ENCODE measurements at places on chromosomes 2 and 18.

DNA sequence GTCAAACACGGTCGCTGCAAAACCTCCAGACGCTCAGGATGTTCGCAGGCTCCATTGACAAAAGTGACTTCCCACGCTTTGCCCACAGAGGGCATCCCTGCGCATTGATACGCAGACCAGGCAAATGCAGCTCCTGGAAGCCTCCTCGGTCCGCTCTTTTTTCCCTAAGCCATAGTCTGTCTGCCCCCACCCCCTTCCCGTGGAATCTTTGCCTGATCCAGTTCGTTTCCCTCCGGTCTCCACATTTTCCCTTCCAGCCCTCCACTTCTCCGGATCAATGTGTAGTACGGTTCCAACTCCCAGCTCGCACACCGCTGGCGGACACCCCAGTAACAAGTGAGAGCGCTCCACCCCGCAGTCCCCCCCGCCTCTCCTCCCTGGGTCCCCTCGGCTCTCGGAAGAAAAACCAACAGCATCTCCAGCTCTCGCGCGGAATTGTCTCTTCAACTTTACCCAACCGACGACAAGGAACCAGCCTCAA, at the start of gene DCC:
TSS of gene DCC (plus strand) at position 307 of the 481 bp plus-strand sequence. CDS start 591 bp downstream, outside the sequence.
- DNase-seq: no peak

DNA sequence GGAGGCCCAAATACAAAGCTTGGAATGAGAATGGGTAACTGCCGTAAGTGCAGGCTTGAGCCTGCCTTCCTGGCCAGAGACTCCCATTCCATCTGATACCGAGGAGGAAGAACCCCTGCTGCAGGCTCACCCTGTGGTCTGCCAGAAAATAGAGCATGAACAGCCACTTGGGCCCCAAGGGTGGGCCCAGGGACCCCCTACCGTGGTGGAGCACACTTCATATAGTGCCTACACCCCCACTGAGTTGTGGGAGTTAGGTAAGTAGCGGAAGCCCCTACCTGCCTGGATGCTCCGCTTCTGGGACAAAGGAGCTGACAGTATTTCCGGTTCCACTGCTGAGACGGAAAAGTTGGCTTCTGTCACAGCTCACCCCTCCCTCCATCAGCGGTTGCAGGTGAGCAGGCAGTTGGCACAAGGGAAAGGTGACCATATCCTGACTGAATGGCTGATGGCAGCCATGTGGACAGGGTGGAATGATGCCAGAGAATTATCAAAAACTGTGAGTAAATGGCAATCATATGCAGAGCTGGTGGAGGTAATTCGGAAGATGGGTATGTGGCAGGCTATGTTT, 11.5 kb upstream of the C2orf42 start:
- no peak for DNase-seq

- DNase-seq: no peak
Observed at GRCh38 chr2:67389286-67389685, 7.8 kb upstream of the ETAA1 start.

DNA sequence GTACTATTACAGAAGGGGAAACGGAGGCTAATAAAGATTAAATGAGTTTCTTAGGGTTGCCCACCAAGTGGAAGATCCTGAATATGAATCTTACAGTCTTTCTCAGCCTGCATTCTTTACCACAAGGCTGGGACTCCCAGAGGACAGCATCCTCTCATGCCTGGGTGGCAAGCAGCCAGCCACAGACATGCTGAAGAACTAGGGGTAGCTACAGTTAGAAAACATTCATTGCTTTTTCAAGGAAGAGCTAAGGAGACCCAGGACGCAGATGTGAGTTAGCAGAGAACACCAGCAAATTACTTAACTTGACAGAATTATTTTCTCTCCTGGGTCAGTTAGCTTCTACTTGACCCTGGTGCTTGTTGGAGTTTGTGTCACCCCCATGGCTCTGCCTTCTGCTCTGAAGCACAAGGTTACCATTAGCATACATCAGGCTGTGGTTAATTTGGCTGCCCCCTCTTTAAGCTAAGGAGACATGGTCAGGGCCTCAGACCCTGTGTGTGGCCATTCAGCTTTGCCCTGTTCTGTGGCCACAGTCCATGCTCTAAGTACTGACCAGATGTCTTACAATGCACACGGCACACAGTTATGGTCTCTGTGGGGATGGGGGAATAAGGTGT, 132.3 kb upstream of the TNP1 start:
- no peak for DNase-seq

- DNase-seq: peak; percentile 7
Observed at GRCh38 chr2:235270956-235271355, 222.9 kb upstream of the AGAP1 start.

GRCh38 chr2:181836583-181836982, 54.9 kb upstream of the ITPRID2 start:
- no peak for DNase-seq

- no peak for DNase-seq
Observed at GRCh38 chr2:135586148-135586547, 54.9 kb downstream of the R3HDM1 start.

DNA sequence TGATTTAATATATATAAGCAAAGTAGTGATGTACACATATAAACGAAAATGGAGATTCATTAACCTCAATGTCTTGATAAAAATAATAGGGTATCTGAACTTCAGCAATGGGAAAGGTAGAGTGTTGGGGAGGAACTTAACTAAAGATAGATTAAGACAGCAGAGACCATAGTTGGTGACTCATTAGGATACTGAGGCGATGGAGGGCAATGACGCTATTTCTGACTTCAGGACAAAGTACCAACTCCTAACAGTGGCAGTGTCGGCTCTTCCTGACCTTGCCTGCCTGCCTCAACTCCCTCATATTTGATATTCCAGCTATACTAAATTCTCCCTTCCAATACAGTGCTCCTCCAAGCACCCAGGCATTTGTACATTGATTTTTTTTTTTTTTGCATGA, 98.6 kb downstream of the CDH2 start:
- no peak for DNase-seq

- DNase-seq: no peak
Observed at GRCh38 chr2:73594251-73594650, 48.0 kb downstream of the NAT8 start.

GRCh38 chr2:176553685-176554100, 284.5 kb downstream of the MTX2 start:
- peak; percentile 45 for DNase-seq

- no peak for DNase-seq
Observed at GRCh38 chr2:214376618-214377285, 34.1 kb upstream of the VWC2L start.

- DNase-seq: no peak
Observed at GRCh38 chr2:20649976-20650375, 922 bp downstream of the HS1BP3 start.

DNA sequence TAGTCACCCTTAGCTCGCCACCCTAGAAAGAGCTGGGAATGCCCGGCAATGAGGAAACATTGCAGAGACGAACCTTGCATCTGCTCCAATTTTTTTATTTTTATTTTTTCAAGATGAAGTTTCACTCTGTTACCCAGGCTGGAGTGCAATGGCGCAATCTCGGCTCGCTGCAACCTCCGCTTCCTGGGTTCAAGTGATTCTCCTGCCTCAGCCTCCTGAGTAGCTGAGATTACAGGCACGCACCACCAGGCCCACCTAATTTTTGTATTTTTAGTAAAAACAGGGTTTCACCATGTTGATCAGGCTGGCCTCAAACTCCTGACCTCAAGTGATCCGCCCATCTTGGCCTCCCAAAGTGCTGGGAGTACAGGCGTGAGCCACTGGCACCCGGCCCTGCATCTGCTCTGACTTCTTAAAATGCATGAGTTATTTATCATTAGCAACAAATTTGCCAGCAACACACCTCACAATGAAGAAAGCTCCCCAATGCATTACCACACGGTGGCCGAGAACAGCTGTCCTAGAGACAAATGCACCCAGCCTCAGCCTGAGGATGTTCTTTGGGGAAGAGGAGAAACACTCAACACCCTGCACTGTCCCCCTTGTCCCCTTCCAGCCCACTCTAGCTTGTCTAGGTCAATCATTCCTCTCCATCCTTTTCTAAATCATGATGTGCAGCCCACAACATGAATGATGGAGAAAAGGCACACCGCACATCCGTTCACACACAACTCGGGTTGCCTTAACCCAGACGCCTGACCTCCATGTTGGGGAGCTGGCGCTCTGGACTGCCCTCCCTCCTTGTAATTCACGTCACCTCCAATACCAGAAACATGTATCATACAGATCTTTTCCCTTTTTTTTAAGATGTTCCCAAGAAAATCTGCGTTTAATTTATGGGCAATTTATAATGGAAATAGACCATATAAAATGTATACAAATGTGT, 46.9 kb downstream of the TTC32 start:
- no peak for DNase-seq

DNA sequence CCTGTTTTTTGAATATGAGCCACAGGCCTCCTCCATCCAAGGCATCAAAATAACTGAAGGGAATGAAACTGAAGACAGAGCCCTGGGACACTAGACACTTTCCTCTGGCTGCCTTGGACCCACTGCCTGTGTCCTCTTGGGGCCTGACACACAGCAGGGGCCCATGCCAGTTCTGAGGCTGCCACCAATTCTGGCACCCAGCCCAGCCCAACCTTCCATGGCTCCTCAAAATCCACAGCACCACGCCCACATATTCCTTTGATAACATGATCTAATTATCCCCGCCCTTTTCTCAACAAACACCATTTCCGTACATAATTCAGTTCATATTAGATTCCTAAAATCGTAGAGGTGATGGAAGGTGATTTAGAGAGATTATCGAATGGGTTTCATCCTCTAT, 64.2 kb downstream of the EMX1 start:
- no peak for DNase-seq

DNA sequence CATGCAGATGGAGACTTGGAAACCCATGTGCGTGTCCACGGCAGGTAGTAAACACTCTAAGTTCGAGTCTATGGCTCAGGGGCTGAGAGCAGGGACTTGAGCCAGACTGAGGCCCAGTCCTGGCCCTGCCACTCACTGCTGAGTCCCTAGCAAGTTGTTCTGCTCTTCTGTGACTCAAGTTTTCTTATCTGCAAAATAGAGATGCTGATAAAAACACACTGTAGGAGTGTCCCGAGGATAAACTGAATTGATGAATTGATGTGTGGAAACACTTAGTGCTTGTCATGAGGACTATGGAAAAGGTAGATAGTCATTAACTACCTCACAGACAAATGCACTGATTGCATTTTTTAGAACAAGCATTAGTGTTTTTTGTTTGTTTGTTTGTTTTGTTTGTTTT, 73.2 kb downstream of the BOLA3 start:
- no peak for DNase-seq

DNA sequence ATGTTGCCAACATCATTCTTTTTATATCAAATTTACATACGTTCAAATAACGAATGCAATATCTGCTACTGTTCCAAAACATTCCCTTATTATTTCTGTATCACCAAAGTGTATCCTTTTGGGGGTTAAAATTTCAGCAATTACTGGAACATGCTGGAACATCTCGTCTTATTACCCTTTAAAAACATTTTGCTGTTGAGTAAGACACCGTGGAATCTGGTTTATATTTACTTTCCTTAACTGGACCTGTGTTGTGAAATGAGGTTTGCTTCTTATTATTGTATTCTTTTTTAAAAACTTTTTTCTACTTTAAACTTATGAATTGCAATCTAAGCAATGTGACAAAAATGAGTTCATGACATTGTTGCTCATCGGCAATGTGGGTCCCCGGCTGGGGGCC, 87.4 kb upstream of the PTPRM start:
- DNase-seq: no peak

DNA sequence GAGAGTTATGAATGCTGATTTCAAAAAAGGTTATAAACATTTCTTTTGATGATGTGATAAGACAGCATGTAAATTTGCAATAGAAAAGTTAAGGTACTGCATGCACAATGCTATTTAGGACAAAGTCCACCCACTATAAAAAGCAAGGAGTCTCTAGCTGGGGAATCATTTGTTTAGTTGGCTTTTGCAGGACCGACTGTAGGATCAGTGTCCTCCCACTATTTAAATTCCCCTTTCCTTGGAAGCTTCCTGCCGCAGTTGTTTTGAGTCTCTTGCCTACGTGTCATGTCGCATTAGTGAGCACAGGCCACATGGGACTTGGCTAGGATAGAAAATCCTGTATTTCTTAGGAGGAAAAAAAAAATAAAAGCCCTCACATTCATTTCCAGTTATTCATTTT, 13.1 kb downstream of the QPCT start:
- no peak for DNase-seq

- no peak for DNase-seq
Observed at GRCh38 chr2:100214265-100214971, 72.0 kb upstream of the AFF3 start.

- DNase-seq: no peak
Observed at GRCh38 chr18:75323821-75324585, 103.5 kb downstream of the SMIM21 start.

- no peak for DNase-seq
Observed at GRCh38 chr2:10883801-10884478, 27.8 kb upstream of the KCNF1 start.

- DNase-seq: no peak
Observed at GRCh38 chr18:51236225-51236624, 38.7 kb upstream of the MEX3C start.

- no peak for DNase-seq
Observed at GRCh38 chr18:74773171-74773624, 175.5 kb downstream of the ZNF407 start.

DNA sequence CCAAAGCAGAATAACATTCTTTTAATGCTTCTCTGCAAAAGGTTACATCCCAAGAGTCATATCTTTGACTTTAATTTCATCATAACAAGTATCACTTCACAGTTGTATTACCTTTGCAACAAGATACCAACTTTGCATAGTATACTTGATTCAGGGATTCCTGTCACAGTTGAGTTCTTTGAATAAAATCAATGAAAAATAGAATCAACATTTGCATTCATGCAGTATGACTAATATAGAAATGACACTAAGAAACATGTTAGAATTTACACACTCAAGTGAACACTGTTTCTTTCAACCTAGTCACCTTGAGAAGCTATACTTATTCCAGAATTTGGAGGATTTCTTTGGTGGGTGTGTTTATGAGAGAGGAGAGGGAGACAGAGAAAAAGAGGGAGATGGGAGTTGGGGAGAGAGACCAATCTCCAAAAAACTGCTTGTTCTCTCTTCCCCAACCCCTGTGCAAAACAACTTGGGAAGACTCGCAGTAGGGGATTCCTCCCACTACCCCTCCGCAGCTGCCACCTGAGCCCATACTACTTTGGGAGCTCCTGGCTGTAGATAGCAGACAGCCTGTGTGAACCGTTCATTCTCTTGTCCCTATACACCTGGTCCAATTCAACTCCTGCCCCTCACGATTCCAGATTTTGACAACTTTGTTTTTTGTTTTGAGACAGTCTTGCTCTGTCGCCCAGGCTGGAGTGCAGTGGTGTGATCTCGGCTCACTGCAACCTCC, 57.7 kb downstream of the PELI1 start:
- no peak for DNase-seq

GRCh38 chr2:216888887-216889622, 29.2 kb upstream of the TNP1 start:
- DNase-seq: no peak

GRCh38 chr2:178420463-178420999, 30.4 kb downstream of the PRKRA start:
- DNase-seq: no peak

- DNase-seq: no peak
Observed at GRCh38 chr2:37784759-37785149, 113.3 kb upstream of the CDC42EP3 start.
